Adrenal gland (tissue), 19 donors: ENCODE measurements at places on chromosomes 11 and 22. TPM values are rescaled to one million over a fixed set of nuclear protein-coding genes. Genes with fewer than 3 reads are reported as not detected.

Gene OR4C45
- not detected for total RNA-seq

Gene MUC6
- not detected for total RNA-seq

DNA sequence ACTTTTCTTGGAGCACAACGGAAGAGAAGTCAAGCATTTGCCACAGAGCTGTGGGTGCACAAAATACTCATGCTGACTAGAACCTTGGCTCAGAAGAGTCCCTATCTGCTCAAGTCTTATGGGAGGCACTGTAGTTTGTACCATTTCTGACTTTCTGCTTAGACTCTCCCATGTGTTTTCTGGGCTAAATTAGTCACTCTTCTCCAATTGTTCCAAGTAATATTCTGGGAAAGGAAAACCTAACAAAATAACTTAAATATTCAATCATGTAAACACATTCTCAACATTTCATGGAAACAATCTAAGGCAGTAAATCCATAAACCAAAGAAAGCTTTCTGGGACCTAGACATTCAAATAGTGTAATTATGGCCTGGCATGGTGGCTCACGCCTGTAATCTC lies 220.7 kb downstream of the SWAP70 start:
- no peak for DNase-seq

- DNase-seq: no peak
Measured at GRCh38 chr22:45469281-45470073, 33.2 kb upstream of the FBLN1 start.

DNA sequence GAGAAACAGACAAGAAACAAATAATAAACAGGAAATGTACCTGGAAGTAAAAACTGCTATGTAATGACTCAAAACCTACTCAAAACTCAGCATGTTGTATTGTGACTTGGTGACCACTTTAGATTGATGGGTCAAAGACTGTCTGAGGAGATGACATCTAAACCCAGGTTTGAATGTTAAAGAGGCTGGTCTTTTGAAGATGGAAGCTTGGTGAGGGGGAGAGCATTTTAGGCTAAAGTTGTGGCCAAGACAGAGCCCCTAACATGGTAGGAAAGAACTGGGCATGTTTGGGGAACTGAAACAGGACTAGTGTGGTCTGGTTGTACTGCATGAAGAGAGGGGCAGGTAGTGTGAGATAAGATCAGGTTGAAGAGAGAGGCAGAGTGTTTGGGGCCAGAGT lies 85.3 kb upstream of the MYO18B start:
- DNase-seq: no peak

DNA sequence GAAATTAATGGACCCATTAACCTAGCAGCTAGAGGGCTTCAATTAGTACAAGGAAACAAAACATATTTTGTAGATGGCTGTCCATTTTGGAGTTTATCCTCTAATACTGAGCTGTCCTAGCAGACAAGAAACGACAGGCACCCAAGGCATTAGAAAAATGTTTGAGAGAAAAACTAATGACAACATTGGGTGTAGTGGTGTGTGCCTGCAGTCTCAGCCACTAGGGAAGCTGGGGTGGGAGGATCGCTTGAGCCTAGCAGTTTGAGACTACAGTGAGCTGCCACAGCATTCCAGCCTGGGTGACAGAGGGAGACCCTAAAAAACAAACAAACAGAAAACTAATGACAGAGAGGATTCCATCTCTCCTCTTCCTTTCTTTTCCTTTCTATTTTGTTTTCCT lies 1.5 kb downstream of the A4GALT start:
- no peak for DNase-seq

DNA sequence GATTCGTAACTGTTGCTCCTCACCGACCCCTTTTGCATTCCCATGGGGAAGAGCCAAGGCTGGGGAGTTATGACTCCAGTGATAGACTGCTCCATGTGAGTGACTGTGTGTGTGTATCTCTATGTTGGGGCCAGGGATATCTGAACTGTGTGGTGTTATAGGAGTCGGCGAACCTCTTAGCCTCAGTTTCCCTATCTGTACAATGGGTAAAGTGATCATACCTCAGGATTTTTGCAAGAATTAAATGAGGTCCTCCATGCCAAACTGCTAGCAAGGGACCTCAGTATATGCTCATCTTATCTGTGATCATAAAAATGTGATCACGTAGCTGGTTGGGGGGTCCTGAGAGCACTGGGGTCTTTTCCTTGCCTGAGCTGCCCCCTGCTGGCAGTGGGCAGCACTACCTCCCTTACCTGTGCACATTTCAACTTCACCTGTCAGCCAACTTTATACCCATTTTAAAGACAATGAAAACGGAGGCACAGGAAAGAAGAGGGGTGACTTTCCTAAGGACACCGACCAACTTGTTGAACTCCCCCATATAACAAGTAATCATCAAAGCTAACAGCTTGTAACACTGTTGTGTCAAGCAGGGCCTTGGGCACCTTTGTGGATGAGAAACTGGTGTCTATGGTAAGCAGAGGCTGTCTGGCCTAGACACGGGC lies 1.4 kb upstream of the DPP3 start:
- DNase-seq: no peak

- DNase-seq: no peak
Measured at GRCh38 chr11:64037027-64037634, 1.4 kb downstream of the FLRT1 start.

DNA sequence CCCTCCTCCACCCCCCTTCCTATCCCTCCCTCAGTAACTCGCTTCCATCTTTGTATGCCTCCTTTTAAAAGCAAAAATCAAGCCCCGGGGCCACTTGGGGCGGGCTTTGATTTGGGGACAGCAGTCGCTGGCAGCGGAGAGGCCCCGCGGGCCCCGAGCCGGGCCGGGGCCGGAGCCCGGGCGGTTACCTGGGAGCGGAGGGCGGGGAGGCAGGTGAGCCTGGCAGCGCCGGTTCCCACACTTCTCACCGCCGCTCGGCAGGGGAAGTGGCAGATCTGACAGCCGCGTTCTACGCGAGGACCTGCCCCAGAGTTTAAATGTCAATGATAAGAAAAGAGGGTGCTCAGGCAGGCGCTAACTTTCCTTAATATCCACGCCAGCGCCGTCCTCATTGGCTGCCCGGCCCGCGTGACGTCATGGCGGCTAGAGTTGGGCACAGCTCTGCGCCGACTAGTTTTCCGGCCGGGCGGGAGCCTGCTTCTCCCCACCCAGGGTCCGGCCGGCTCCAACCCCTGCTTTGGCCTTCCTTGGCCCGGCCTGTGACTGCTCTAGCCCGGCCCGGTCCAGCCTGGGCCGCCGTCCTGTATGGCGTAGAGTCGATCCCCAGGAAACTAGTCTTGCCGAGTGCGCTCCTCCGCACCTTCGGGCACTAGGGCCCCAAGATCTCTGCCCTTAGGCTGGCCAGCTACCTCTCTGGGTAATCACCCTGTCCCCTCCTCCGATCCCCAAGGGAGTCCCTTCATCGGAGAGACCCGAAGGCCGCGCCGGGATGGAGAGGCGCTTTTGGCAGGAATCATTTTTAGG lies 6.7 kb upstream of the PAX6 start:
- no peak for DNase-seq

Gene PATE2
- not detected for total RNA-seq

Gene OR4C5
- total RNA-seq: not detected

- DNase-seq: no peak
Measured at GRCh38 chr11:617912-618682, 2.3 kb upstream of the IRF7 start.

- no peak for DNase-seq
Measured at GRCh38 chr11:16912692-16913111, 101.5 kb downstream of the PLEKHA7 start.
